ENCODE measurements at places on chromosomes 5 and 9.

- no peak for DNase-seq
Observed at GRCh38 chr5:175800656-175801081, 70.7 kb upstream of the CPLX2 start.

GRCh38 chr9:18910916-18911315 is 122.1 kb downstream of the SAXO1 start:
- DNase-seq: no peak

DNA sequence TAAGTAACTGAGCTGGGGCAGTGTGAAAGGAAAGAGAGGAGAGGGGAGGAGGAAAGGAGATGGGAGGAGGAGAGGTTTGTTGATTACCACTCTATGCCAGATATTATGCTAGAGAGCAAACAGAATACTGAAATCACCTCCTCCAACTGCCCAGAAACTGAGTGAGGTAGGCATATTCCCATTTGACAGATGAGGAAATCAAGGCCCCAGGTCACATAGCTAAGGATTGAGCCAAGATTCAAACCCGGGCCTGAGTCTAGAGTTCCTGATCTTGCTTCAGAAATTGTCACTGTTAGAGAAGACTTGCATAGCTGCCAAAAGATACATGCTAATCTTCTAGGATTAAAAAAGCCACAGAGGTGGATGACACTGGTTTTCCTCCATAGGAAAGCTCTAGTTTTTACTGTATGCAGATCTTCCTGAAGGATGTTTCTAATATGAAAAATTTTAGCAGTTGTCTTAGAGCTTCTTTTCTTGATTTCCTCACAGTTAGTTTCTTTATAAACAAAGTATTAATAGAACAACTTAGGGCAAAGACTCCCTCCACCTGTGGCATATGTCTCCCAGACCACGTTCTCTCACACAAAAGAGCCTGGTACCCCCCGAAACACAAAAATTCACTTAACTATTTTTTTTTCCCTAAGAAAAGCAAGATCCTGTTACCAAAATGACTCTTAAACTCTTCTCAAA is 97.4 kb downstream of the NLN start:
- DNase-seq: no peak

DNA sequence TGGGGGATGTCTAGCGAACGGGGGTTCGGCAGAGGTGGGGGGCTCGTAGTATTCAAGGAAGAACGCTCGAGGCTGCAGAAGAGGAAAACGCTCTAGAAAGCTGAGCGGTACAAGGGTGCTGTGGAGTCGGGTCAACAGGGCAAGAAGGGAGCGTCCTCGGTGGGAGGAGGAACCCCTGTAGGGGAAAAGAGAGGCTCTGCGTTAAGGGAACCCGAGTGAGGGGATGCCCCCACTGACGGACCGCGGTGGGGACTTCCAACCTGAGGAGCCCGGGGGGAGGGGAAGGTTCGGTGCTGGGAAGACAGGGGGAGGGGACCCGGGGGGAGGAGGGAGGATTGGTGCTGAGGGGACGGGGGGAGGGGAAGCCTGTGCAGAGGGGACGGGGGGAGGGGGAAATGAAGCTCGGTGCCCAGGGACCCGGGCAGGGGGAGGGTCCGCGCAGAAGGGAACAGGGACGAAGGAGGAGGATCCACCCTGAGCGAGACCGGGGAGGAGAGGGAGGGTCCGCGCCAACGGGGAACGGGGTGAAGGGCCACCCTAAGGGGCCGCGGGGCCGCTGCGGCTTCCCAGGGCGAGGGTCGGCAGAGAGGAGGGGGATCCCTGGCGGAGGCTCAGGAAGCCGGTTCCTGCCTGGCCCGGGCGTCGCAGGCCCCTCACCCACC is 621 bp downstream of the NR6A1 start:
- DNase-seq: no peak

GRCh38 chr9:135225619-135226228 is 138.3 kb downstream of the OLFM1 start:
- no peak for DNase-seq

GRCh38 chr5:1515311-1515920 is 8.3 kb downstream of the LPCAT1 start:
- no peak for DNase-seq

- DNase-seq: no peak
Observed at GRCh38 chr9:110650261-110650660, 18.3 kb upstream of the MUSK start.

DNA sequence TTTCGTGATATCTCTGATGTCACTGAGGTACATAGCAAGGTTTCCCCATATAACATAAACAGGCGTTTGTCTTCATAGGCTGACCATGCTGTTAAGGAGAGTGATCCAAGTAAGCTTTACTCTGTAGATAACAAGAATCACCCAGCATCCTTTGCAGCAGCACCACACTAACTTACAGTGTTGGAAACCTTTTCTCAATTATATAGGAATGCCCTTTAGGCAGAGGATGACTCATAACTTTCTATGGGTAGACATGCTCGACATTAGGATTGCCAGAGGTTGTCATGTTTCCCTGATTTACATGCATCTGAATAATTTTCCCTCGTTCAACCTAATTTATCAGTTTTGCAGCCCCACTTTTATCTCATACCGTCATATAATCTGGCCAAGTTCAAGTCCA is 870.0 kb upstream of the CDH9 start:
- no peak for DNase-seq

DNA sequence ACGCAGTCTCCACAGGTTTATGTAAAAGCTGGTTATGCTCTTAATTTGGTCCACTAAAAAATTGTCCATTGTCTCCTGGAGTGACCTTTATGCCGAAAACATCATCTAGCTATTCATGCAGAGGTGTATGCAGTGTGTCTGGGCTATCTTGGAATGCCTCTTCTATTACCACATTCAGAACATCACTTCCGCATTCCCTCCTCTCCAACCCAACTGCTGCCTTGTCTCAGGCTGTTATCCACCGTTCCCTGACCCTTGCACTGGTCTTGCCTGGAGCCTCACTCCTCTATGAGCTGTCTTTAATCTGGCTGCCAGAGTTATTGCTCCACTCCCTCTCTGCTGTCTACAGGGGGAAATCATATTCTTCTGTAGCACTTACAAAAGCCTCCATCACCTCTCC is 214.1 kb upstream of the ANKRD55 start:
- no peak for DNase-seq

DNA sequence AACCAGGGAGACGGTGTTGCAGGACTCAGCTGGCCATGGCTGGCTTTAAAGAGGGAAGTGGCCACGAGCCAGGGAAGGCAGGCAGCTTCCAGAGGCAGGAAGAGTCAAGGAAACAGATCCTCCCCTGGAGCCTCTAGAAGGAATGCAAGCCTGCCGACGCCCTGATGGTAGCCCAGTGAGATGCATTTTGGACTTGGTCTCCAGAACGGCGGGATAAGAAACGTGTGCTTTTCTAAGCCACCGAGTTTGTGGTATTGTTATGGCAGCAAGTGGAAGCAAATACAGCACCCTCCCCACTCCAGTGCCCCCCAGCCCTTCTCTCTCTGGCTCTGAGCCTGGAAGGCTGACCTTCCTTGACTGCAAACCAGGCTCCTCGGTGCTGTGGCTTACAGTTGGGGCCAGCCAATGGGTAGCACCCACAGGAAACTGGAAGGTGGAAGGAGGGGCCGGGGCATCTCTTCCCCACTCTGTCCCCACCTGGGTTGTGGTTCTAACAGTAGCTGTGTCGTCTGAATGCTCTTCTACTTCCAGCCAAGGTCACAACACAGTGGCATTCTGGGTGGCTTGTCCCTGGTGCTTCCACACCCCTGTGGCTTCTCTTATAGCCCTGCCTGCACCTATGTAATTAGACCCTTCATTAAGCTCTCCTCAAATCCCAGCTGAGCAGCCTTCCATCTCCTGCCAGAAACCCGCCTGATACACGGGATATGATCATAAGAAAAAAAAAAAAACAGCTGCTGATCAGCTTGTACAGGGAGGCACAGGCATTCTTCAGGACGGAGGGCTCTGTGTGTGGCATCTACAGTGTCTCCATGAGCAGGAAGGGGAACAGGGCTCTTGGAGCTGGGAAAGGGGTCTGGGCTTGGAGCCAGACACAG is 29.9 kb upstream of the UNC5A start:
- no peak for DNase-seq

- peak; percentile 9 for DNase-seq
Observed at GRCh38 chr5:141338538-141339306, at the start of gene PCDHGA2. PCDHGA2 (plus strand) TSS chr5:141338760.

GRCh38 chr5:144896473-144896872 is 725.8 kb downstream of the KCTD16 start:
- no peak for DNase-seq

GRCh38 chr5:62450259-62450658 is 37.7 kb downstream of the IPO11 start:
- peak; percentile 16 for DNase-seq

GRCh38 chr9:115278326-115279035 is 160.5 kb upstream of the TNC start:
- DNase-seq: no peak

GRCh38 chr9:26791274-26791673 is 101.3 kb downstream of the CAAP1 start:
- DNase-seq: no peak

DNA sequence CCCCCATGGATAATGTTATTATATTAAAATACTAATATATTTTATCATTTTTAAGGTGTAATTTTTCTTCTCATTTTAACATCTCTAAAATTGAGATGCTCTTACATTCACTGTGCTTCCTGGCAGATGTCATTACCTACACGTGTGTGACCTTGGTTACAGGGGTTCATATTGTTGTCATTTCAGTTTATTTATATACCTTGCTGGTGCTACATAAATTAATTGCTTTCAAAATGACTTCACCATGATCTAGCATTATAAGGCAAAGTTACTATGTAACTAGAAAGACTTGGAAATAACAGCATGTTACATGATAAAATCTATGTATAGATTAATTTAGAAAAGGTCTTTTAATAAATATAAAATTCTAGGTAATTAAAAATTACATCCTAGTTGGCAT is 60.9 kb downstream of the ARHGEF28 start:
- no peak for DNase-seq

GRCh38 chr5:1144638-1145396 is 33.0 kb upstream of the SLC12A7 start:
- no peak for DNase-seq

DNA sequence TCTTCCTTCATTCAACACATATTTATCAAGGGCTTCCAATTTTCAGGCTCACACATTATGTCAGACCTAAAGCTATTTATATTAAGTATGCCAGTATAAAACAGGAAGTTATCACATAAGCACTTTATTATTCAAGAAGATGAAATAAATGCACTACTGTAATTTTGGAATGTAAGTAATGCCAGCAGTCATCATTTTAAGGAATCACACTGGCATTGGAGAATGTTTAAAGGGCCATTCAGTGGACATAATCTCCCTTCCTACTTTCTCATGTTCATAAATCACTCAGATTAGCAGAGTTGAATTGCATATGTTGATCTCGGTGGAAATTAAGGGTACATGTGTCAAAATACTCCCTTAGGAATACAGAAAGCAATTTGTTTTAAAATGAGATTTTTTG is 164.4 kb downstream of the GIN1 start:
- DNase-seq: no peak

- DNase-seq: no peak
Observed at GRCh38 chr9:37229882-37230482, 109.6 kb downstream of the ZCCHC7 start.

DNA sequence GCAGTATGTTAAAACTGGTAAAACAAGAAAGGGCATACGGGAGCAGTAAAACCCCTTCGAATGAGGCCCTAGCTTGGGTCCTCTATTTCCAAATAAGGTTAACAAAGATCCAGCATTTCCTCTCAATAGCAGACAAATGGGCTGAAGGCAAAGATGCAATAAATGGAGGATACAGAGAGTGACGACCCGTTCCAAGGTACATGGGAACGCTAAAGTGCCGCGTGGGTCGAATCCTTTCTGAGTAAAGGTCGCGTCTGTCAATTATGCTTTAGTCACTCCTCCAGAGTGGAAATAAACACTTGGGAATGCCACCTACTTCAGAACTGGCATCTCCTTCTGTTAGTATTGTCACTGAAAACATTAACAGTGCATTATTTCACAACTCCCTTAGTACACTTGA is 24.7 kb downstream of the ARL15 start:
- no peak for DNase-seq

DNA sequence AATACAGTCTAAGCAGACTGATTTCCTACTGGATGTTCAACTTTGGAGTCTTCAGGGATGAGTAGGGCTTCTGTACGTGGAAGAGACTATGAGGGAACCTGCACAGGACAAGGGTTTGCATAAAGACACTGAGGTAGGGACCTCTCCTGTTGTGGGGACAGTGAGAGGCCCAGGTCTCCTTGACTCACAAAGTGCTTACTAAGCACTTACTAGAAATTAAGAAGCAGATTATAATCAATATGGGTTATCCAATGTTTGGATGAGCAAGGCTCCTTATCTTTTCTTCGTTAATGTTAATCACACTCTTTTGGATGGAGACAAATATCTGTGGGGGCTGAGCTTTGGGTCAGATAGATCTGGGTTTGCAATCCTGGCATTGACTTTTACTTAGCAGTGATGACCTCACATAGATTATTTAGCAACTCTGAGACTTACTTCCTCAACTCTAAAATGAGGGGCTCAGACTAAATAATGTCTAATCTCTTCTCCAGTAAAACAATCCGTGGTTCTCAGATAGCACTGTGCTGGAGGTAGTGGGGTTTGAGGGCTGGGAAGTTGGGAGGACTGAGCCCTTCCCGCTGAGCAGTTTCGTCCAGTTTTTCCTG is 45.9 kb downstream of the PDCD1LG2 start:
- no peak for DNase-seq

GRCh38 chr9:113481176-113481787 is 17.8 kb downstream of the RGS3 start:
- no peak for DNase-seq

DNA sequence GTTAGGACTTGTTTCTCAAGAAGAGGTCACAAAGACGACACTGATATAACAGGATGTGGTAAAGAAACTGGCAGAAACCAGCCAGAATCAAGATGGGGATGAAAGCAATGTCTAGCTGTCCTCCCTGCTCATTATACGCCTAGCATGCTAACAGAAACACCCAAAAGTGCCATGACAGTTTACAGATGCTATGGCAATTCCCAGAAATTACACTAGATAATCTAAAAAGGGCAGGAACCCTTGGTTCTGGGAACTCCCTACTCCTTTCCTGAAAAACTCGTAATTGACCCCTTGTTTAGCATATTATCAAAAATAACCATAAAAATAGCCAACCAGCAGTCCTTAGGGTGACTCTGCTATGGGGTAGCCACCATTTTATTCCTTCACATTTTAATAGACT is 10.9 kb upstream of the MRPS30 start:
- DNase-seq: no peak

DNA sequence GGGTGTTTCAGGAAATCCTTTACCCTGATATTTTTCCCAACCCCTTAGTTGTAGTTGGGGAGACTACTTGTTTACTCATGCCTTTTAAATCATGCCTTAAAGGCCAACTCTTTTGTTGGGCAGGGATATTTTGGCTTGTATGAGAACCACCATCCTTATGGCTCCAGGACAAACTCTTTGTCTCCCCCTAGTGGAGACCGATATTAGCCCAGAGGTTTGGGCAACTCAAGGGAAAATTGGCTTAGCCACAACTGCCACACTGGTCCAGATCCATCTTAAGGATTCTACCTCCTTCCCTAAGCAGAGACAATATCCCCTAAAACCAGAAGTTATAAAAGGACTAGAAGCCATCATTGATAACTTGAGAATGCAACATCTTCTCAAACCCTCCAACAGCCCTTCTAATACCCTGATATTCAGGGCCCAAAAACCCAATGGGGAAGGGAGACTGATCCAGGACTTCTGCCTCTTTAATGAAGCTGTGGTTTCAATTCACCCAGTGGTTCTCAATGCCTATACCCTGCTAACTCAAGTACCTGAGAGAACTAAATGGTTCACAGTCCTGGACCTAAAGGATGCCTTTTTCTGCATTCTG is 100.9 kb upstream of the HCN1 start:
- peak; percentile 30 for DNase-seq

GRCh38 chr5:17132444-17133083 is 84.9 kb upstream of the BASP1 start:
- peak; percentile 30 for DNase-seq

Data from activated CD4-positive, alpha-beta T cell treated with anti-CD3 and anti-CD28 coated beads, Interleukin-2, Interleukin-6, amounts not matched to agents 100 ng/mL and 50 ng/mL, durations not matched to agents 16 hours and 8 hours (primary cell).